ENCODE measurements at places on chromosomes 1 and 21. TPM values are rescaled to one million over a fixed set of nuclear protein-coding genes. Genes with fewer than 3 reads are reported as not detected.

Gene FMOD
- not detected for total RNA-seq

DNA sequence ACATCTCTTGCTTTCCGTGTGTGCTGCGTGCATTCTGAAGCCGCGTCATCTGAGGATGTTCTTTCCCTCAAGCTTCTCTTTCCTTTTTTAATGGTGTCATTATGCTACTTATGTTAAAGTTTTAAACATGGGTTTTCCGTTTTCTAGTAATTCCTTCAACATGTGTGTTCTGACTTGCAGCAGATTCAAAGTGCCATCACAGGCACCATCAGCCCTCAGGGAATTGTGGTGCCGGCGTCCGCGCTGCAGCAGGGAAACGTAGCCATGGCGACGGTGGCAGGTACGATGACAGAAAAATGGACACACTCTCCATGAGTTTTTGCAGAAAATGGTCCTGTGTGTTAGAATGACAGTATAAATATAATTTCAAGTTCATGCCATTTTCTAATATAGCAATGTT is 42.4 kb downstream of the PKNOX1 start:
- DNase-seq, result no peak

DNA sequence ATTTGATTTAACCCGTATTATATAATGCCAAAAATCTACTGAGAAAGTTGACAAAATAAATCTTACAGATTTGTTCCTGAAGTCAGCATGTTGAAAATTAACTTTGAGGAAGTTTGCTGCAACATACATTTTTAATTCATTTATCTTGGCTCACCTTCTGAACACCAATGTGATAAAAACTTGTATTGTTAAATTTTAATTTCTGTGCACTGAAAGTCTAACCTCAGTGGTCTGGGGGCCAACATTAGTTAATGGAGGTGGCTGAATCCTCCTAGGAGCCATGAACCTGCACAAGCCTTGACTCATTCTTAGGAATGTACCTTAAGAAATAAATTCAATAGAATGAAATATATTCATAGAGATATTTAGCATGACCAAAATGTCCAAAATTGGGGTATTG is 95.3 kb downstream of the ADSS2 start:
- DNase-seq, result no peak

Gene TNFRSF8
- total RNA-seq, result not detected

GRCh38 chr1:225883616-225884265 is 1.6 kb upstream of the TMEM63A start:
- DNase-seq, result no peak

Gene OVAAL
- total RNA-seq, result not detected

DNA sequence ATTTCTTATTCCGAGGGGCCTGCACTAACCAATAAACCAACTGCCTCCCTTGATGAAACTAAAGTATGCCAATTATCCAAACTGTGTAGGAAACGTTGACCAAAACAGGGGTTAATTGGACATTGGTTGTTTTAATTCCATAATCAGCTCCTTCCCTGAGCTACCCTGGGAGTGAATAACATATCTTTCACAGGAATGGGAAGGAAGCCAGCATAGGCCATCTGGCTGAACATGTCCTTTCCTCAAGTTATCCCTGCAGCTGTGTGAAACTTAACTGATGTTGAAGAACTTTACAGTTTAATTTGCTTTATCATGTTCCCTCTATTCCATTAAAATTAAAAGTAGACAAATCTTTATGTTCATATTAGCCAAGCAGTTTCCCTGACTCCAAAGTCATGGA is 75.4 kb downstream of the NRIP1 start:
- no peak for DNase-seq

DNA sequence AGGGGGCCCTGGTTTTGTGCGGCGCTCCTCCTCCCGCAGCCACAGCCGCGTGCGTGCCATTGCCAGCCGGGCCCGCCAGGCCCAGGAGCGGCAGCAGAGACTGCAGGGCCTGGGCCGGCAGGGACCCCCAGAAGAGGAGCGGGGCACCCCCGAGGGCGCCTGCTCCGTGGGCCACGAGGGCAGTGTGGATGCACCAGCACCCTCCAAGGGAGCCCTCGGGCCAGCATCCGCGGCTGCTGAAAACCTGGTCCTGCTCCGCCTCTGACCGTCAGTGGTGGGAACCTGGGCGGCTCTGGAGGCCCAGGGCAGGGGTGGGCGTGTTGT is 21.5 kb downstream of the PANK4 start:
- DNase-seq, result no peak

Gene FLG2
- not detected for total RNA-seq

DNA sequence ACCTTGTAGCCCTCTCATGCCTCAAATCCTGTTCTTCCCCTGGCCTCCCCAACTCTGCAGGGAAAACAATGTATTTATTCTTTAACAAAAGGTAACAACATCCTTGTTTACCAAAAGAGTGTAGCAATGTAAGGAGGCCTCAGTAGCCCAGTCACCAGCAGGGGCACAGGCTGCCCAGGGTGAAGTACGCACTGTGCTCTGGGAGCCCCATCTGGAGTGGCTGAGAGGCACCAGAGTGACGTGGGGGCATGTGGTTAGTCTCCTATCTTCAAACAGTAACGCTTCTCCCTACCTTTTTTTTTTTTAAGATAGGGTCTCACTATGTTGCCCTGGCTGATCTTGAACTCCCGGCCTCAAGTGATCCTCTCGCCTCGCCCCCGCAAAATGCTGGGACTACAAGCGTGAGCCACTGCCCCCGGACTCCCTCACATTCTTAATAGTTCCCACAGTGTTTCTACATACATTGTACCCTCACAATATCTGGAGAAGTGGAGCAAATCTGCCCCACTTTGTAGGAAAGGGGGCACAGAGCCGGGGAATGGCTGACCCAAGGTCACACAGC is 51.3 kb upstream of the ECE1 start:
- DNase-seq, result peak; percentile 29

Gene RNU1-2
- 3,774 TPM for total RNA-seq

DNA sequence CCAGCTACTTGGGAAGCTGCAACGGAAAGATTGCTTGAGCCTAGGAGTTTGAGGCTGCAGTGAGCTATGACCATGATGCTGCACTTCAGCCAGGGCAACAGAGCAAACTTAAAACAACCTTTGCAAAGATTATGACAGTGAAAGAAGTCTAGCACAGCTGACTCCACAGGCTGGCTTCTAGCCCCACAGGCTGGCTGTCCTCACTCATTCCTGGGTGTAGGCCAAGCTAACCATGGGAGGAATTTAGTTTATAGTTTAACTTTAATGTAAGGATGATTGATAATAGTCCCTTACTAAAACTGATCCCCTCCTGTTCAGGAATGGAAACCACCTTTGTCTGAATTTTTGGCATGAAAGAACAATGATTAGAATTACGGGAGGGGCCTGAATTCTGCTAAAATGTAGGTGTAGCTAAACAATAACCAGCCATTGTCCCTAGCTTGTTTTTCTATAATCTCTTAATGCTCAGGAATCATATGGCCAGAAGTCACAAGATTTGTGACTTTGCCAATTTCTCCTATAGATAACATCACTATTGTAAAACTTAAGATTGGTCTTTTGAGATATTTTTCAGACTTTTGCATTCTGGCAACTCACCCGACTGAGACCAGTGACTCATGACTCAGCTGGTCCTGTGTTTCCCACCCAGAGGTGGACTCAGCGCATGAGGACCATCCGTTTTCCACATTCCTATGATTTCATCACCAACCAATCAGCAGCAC is 28.1 kb upstream of the SGIP1 start:
- no peak for DNase-seq

Gene NBPF10
- total RNA-seq, result 1.8 TPM

GRCh38 chr1:246708166-246708565 is 16.0 kb upstream of the SCCPDH start:
- no peak for DNase-seq

DNA sequence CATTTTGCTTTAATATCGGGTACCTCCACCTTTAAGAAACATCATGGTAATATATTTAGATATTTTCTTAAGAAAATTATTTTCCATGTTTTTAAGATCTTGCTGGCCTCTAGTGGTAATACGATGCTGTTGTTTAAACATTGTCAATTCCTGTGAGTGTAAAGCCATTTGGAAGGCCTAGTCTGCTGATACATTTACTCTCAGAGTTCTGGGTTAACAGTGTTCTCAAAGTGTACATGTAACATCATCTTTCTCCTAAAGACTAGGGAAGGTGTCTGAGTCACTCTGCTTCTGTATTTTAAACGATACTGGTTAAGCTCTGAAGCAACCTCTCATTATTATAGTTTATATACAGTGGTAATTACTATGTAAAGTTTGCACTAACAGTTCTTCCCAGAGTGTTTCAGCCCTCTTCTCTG is 189.1 kb downstream of the RASAL2 start:
- DNase-seq, result no peak

Gene CENPL
- 5.7 TPM for total RNA-seq

Gene MED8
- 18.8 TPM for total RNA-seq

DNA sequence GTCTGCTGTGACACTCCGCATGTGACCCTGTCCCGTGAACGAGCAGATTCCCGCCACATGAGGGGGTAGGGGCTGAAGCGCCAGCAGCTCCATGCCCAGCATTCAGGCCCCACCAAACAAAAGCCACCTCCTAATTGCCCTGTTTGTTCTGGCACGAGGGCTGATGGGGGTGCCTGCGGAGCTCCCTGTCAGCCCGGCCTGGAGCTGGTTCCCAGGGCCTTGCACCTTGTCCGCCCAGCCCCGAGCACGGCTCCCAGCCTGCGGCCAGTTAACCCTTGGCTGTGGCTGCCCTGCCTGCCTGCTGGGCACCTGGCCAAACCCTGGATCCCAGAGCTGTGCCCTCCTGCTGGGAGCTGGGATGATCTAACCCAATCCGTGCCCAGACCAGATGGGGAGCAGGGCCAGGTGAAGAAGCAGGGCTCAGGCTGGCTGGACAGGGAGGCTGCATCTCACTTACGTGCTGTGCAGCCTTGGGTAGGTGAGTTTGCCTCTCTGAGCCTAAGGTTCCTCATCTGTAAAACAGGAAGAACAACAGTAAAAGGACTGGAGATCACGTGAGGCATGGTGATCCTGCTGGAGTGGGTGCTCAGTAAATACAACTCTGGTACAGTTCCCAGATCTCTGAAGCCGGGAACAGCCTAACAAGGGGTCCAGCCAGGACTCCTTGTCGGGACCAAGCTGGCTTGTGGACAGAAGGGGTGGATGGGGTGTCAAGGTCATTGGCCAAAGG is 110.9 kb upstream of the IFFO2 start:
- no peak for DNase-seq

GRCh38 chr1:224047538-224047937 is 66.4 kb upstream of the FBXO28 start:
- no peak for DNase-seq
